ENCODE measurements at places on chromosomes 3 and 15.

DNA sequence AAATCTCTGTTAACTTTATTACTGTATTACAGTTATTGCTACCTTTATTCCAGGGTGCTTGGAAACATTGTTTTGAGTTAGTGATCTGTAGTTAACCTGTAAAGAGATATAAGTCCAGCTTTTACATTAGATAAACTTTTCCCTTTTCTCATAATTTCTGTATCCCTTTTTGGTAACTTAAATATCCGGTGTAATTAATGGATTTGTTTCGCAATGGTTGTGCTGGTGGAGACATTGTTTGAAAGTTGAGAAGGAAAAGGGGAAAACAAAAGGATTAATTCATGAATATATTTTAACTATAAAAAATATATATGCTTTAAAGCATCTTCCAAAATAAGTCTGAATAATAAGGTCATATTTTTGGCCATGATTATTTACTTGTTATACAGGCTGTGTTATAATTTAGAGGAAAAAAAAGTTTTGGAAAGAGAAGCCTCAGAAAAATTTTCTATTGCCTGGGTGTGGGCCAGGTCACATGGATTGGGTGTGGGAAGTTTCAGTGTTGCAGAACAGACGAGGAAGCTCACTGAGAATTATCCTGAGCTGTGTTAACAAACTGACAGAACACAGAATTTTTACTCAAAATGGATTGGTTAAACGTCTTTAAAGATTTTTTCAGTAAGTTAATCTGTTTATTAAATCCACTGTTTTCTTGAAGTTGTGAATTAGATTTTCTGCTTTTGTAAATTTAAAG, 27.7 kb upstream of the IL20RB start:
- DNase-seq: no peak

DNA sequence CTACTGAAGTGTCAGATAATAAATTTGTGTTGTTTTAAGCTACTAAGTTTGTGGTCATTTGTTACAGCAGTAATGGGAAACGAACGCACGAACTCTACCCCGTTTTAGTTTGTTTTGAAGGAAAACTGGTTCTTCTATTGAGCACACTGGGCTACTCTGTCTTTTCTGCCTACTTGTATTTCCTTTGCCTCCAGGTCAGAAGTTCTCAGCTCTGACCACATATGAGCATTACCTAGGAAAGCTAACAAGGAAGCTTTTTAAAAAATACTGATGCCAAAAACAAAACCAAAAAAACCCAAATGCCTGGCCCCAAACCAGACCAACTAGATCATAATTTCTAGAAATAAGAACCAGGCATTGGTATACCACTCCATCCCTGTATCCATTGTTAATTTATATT, 156.6 kb upstream of the TNIK start:
- DNase-seq: no peak

GRCh38 chr15:46696281-46696680, 1021.0 kb upstream of the SEMA6D start:
- no peak for DNase-seq

GRCh38 chr3:72488738-72489035, 359.6 kb downstream of the SHQ1 start:
- peak; percentile 83 for DNase-seq

DNA sequence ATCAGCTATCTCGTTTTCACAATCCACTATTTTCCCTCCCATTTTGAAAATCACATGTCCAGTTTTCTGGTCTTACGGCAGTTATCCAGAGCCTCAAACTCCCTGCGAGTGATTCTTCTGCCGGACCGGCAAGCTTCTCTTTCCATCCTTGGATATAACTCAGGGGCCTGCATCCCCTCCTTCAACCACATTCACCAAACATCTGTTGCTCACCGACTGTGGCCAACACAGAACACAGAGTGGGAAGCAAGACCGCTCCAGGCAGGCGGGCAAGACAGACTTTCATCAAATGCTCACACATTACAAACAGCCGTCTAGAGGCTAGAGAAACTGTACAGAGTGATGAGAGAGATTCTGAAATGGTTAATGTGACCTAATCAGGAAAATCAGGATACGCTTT, 7.6 kb upstream of the SLC12A8 start:
- no peak for DNase-seq

GRCh38 chr3:161927131-161927530, 430.5 kb downstream of the OTOL1 start:
- DNase-seq: no peak

GRCh38 chr15:67174864-67175573, 79.4 kb downstream of the AAGAB start:
- DNase-seq: peak; percentile 81

- DNase-seq: no peak
Observed at GRCh38 chr3:197298945-197299854, 788 bp upstream of the DLG1 start.

GRCh38 chr3:11717301-11717700, 73.6 kb upstream of the VGLL4 start:
- peak; percentile 38 for DNase-seq

DNA sequence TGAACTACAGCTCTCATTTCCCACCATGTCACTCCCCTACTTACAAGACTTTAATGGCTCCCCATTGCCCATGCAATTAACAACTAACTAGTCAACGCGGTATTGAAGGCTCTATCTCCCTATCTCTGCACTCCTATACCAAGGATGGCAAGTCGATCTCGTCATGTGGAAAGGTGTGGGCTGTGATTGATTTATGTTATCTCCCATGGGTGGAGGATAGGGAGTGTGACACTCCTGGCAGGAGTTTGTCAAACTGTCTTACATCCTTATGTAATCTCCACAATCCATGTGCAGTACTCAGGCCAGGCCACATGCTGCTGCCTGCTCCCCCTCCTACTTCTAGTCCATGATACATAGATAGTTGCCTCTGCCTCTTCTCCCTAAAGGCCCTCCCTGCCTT, 3.2 kb upstream of the RORA start:
- DNase-seq: no peak
